ENCODE measurements at places on chromosomes 7 and 10. TPM values are rescaled to one million over a fixed set of nuclear protein-coding genes. Genes with fewer than 3 reads are reported as not detected.

GRCh38 chr7:121961089-121961867, 88.3 kb downstream of the PTPRZ1 start:
- no peak for DNase-seq

GRCh38 chr7:71339924-71340323, 208.0 kb downstream of the GALNT17 start:
- DNase-seq: no peak

DNA sequence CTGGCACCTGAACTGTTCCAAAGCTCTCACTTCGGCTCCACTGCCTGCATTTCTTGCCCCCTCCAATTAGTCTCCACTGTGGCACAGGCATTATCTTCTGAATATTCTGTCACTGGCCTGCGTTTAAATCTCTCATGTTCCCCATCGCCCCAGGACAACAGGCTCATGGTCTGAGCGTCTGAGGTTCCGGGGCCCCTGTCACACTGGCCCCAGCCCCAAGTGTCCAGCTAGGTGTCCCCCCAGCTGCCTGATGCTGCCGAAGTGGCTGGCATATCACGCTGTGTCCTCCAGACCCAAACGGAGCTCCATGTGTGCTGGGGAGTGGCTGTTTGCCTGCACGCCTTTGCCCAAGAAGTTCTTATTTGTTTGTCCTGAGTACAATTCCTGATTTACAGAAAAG, 135.4 kb downstream of the TACC2 start:
- DNase-seq: no peak

GRCh38 chr7:75905785-75906604, 9.0 kb upstream of the POR start:
- peak; percentile 19 for DNase-seq

- DNase-seq: no peak
Measured at GRCh38 chr7:4775848-4776623, 613 bp downstream of the AP5Z1 start.

DNA sequence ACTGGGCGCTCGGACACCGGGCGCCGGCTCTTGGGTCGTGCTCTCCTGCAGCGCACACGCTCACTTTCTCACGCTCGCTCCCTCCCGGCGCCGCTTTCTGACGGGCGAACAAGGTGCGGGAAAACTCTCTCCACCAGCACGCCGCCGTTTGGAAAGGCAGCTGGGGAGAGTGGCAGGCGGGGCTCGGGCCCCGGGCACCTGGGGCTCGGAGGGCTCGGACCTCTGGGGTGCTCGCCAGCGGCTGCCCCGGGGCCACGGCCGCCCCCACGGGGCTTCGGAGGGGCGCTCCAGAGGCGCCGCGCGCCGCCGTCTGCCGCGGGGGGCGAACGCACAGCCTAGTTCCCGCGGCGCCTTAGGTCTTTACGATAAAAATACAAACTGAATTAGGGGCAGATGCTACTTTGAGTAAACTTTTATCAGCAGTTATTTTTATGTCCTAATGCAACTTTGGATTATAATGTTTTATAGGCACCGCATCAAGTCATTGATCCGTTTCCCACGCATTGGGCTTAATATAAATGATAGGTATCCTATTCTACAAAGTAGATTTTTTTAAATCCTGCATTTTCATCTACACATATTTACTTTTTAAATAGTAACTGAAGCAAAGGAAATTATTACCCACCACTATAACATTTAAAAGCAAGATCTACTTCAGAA, 535 bp upstream of the EPC1 start:
- peak; percentile 37 for DNase-seq

GRCh38 chr10:123614888-123615287, 51.3 kb upstream of the GPR26 start:
- peak; percentile 49 for DNase-seq

DNA sequence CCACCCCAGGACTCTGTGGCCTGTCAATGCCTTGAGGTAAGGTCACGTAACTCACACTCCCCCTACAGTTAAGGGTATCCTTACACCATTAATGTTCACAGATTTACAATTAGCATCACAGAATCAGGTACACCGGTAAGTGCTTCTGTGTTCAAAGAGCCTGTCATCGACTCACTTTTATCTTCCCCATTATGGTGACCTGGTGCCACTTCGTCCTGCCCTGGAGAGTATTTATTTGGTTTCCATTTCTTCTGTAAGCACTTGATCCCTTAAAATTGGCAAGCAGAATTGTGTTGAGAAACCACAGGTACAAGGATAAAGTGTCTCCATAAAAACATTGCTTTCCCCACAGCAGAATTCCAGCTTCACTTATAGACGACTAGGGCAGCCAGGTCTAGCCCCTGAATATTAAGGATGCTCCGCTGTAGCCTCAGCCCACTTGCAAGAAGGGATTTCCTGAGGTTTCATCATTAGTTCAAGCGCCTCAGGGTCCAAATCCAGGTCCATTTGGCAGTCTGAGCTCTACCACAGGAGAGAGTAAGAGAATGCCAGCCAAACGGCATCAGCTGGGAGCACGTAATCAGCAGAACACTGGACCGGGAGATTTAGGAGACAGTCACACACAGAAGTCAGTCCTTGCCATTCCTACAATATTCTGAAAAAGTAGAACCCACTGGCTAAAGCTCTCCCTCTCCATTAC, 10.1 kb downstream of the ATXN7L1 start:
- DNase-seq: no peak

DNA sequence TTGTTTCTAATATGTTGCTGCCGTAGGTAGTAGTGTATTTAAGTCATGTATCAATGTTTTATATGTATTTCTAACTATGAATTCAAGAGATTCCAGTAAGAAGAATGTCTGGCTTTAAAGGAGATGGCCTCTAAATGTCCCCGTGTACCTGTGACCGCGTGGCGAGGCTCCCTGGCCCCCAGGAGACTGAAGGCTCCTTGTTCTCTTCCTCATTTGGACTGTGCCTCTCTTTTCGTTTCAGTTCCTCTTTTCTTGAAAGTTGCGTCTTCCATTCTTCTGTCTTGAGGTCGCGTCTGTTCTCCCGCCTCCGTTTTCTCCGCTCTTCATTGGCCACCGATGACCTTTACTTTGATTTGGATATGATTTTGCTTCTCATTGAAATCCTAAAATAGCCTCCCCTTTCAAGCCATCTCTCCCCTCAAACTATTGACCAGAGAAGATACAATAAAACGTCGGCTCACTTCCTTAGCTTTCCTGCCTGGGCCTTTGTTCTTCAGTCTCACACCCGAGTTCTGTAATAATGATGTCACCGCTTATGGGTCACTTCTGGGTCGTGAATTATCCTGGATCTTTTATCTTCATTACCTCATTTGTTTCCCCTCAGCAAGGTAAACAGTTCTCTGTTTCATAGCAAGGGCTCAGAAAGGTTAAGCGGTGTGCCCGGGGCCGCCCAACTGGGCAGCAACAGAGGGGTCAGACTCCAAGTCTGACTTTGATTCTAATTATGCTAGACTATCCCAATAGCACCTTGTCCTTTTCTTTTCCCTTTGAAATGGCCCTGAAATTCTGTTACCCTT, 28.7 kb downstream of the WIPI2 start:
- no peak for DNase-seq

- DNase-seq: no peak
Measured at GRCh38 chr7:119482209-119482608, 790.8 kb upstream of the KCND2 start.

- peak; percentile 52 for DNase-seq
Measured at GRCh38 chr7:150379441-150380379, 580 bp downstream of the ZNF775 start.

DNA sequence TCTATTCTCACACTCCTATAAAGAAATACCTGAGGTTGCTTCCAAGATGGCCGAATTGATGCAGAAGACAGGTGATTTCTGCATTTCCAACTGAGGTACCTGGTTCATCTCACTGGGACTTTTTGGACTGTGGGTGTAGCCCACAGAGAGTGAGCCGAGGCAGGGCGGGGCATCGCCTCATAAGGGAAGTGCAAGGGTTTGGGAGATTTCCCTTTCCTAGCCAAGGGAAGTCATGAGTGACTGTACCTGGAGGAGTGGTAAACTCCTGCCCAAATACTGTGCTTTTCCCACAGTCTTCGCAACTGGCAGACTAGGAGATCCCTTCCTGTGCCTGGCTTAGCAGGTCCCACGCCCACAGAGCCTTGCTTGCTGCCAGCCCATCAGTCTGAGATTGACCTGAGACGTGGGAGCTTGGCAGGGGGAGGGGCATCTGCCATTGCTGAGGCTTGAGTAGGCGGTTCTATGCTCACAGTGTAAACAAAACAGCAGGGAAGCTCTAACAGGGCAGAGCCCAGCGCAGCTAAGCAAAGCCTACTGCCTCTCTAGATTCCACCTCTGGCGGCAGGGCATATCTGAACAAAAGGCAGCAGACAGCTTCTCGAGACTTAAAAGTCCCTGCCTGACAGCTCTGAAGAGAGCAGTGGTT, 152.2 kb downstream of the ARL4A start:
- no peak for DNase-seq

DNA sequence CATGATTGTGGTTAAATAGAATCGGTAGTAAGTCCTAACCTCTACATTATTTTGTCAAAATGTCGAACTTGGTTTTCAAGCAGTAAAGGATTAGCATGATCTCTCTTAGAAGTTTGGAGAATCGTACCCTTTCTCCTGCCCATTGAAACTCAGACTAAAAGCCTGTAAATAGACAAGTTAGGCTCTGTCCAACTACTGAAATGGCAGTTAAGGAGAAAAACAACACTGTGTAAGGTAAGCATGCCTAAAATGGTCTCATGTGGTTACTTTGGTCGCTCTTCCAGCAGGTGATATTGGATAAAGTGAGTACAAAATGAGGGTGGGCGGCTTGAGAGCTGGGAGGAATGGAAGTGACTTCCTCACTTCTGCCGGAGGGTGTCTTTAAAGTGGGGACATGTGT, 25.0 kb downstream of the SEC61A2 start:
- DNase-seq: no peak

GRCh38 chr10:72574636-72575035, 51.2 kb downstream of the MICU1 start:
- DNase-seq: no peak

DNA sequence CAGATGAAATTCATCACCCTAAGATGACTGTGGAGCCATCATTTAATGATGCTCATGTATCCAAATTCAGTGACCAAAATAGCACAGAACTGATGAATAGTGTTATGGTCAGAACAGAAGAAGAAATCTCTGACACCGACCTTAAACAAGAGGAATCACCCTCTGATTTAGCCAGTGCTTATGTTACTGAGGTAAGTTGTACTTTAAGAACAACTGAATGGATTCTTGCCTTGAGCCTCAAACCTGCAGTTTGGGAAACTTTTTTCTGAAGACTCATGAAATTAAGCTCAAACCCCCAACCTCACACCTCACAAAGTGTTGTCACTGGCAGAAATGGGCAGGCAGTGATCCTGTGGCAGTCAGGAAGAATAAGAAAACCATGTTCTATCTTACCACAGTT, 25.6 kb downstream of the TMEM243 start:
- DNase-seq: no peak

GRCh38 chr10:22453320-22453719, 108.0 kb downstream of the SPAG6 start:
- no peak for DNase-seq

GRCh38 chr10:81917666-81918065, 42.7 kb downstream of the NRG3 start:
- DNase-seq: no peak

GRCh38 chr10:65342245-65342644, 1583.6 kb upstream of the LRRTM3 start:
- DNase-seq: no peak

- DNase-seq: no peak
Measured at GRCh38 chr7:78151229-78151628, 352.7 kb downstream of the PHTF2 start.

DNA sequence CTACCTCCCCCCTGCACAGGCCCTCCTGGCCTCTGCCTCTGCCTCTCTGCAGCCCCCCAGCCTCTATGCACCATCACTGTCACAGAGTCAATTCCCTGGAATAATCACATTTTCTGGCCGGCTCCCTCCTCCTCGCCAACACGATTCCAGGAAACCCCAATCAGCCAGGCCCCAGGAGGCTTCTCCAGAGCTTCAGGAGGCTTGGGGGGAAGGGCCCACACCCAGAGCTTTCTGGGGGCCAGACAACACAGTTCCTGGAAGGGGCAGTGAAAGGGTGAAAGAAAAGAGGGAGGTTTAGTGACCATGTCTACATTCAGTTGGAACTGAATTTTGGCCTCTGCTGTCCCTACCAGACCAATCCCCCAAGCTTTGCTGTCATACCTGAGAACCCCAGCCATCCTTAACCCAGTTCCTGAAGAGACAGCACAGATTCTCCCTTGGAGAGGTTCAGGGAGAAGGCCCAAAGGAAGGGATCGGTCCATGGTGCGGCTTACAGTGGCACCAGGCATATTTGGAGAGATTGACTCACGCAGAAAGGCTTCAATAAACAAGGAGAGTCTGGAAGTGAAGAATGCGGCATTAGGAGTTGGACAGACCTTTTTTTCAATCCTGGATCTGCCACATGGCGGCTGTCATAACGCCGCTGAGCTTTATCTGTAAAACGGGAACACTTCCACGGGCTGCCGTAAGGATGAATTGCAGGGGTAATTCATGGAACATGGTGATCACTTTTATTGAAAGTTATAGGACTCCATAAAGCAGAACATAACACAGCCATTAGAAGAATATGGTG, 89.0 kb downstream of the NEURL1 start:
- no peak for DNase-seq

DNA sequence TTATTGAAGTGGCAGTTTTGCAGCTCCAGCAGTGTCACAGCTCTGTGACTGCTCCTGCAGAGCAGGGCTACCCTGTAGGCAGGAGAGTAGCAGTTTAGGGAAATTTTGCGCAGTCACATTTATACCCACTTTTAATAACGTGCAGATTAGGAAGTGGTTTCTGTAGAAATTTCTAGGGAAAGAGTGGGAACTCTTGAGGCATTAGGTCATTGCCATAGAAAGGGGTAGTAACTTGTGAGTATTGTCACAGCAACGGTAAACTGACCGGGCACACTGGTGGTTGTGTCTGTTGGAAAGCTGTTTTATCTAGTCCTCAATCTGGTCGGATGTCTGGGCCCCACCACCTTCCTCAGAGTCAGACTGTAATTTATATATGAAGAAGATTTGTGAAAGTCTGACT, 51.9 kb downstream of the CDC14C start:
- DNase-seq: no peak

- DNase-seq: no peak
Measured at GRCh38 chr7:138741453-138741735, 40.2 kb upstream of the SVOPL start.

The BCL7B gene
- total RNA-seq: 59.0 TPM

The KMT2C gene
- 81.1 TPM for total RNA-seq

The GATA3 gene
- 0.27 TPM for total RNA-seq

The LHFPL3 gene
- total RNA-seq: 0.34 TPM

The AQP1 gene
- total RNA-seq: 27.6 TPM

The LIPM gene
- total RNA-seq: not detected

The CRYGN gene
- not detected for total RNA-seq

The ANLN gene
- 3.9 TPM for total RNA-seq

The UNCX gene
- total RNA-seq: not detected

The NEUROG3 gene
- total RNA-seq: 0.81 TPM

Measured in left colon (tissue), 2 donors.